ENCODE measurements at places on chromosomes 6 and 20.

GRCh38 chr6:10643201-10643651, 51.2 kb downstream of the C6orf52 start:
- no peak for DNase-seq

- DNase-seq: no peak
Observed at GRCh38 chr6:20644667-20645370, 110.6 kb downstream of the CDKAL1 start.

DNA sequence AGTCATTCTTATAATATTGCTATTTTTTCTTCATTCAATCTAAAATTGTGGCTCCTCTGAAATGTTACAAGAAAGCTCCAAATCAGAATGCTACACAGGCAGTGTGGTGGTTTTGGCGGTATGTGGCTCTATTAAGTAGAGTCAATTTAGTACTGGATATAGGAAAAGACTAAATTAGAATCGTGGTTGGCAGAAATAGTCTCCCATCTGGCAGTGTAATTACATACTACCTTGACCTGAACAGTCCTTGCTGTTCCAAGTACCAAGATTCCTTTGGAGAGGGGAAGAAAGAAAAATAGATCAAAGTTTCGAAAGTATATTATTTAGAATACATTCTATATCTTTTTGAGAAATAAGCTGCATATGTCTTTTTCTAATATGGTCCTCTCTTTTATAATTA, 78.2 kb downstream of the C6orf118 start:
- DNase-seq: no peak

GRCh38 chr6:54860132-54860531, 13.6 kb downstream of the FAM83B start:
- no peak for DNase-seq

DNA sequence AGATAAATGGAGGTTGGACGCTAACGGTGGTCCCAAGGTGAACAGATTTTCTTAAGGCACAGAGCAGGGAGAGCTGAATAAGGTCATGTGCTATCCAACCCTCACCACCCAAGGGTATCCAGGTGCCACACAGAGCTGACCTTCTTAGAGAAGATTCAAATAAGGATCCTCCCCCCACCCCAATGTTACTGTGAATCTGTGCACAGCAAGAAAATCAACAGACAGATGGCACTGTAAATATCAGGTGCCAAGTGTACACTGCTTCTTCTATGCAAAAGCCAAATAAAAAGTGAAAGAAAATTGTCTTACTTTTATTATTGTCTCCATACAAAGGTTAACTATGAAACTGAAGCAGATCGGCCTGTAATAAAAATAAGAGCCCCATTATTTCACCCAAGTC, 96.9 kb downstream of the PAK5 start:
- no peak for DNase-seq

- DNase-seq: no peak
Observed at GRCh38 chr20:39835130-39835842, 853.8 kb downstream of the MAFB start.

- DNase-seq: no peak
Observed at GRCh38 chr6:105078386-105078708, 101.5 kb downstream of the POPDC3 start.

GRCh38 chr20:19415786-19416185, 203.3 kb downstream of the SLC24A3 start:
- DNase-seq: no peak

GRCh38 chr6:1409774-1410465, 20.5 kb downstream of the FOXF2 start:
- no peak for DNase-seq

DNA sequence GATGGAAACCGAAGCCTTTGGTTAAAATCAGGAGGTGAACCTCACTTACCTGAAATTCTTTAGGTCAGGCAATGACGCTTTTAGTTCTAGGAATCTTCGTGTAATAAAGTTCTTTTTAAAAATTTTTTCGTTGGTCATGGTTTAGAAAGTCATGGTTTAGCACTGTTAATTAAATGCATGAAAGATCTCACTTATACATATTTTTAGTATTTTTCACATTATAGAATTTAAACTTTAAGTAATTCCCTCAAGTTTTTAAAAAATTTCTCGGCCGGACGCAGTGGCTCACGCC, 1.1 kb downstream of the DSE start:
- DNase-seq: no peak

DNA sequence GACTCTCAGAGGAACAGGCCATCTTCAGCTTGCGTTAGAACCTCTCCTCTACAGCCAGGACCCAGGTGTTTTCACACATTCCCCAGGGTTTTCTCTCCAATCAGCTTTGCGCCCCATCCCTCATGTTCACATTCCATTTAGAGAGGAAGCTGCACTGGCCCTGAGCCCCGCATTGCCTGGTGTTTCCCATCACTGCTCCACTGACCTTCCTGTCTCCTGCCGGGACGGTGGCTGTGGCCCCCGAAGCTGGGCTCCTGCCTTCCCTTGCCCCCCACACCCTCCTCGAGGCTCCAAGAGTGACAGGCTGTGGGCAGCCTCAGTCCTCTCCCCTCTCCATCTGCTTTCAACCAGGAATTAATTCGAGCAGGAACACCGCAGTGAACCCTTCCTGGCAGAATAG, 357.3 kb downstream of the THBS2 start:
- DNase-seq: no peak

DNA sequence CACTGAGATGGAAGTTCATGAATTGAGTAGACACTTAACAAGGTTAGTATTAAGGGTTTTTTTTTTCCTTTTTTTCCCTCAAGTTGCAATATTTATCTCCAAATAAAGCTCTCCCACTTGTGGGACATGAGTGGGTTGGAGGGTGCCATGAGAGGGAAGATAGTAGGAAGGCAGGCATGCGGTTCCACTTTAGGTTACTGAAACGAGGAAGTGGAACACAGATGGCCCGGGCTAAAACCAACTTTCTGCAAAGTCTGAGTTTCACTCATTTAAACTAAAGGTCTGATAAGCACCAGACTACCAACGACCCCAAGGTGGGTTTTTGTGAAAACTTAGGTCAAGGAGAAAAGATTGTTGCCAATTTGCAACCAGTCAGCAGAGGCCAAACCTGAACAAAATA, 42.2 kb downstream of the TBC1D7 start:
- no peak for DNase-seq

DNA sequence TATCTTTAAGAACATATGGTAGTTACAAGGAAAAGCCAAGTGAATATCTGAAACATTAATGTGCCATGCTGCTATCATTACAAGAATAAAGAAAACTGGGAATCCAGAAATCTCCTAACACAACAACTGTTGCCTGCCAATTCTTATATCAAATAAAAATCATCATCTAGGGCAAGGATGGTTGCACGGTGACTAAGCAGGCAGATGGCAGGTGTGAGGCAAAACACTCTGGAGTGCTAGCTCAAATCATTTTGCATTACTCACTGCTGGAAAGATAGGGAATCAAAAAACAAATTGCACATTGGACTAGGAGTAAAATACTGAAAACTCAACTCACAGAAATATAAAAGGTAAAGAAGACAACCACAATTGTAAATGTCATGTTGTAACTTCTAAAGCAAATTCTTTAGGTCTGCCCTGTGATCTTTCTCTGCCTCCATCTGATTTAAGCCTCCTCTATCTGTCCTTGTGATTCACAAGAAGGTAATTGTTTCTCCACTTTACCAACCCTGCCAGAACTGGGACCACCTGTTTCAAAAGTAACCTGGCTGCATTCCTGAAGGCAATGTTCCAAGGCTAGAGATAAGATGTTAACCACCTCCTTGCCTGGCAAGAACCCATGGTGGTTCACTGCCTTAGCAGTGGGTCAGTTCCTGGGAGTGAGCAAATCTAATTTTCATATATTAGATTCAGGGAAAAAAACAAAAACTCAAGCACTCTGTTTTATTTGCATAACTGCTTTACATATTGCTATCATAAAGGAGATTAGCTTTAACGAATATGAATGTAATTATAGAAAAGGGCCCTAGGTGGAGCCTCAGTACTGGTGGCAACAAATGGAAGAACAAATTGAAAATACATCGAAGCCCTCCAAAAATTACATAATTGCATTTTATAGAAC, 33.1 kb upstream of the LCA5 start:
- DNase-seq: no peak

- DNase-seq: no peak
Observed at GRCh38 chr6:31125162-31125561, 4.9 kb upstream of the CDSN start.

GRCh38 chr6:109297406-109298110, 84.7 kb downstream of the CD164 start:
- no peak for DNase-seq

DNA sequence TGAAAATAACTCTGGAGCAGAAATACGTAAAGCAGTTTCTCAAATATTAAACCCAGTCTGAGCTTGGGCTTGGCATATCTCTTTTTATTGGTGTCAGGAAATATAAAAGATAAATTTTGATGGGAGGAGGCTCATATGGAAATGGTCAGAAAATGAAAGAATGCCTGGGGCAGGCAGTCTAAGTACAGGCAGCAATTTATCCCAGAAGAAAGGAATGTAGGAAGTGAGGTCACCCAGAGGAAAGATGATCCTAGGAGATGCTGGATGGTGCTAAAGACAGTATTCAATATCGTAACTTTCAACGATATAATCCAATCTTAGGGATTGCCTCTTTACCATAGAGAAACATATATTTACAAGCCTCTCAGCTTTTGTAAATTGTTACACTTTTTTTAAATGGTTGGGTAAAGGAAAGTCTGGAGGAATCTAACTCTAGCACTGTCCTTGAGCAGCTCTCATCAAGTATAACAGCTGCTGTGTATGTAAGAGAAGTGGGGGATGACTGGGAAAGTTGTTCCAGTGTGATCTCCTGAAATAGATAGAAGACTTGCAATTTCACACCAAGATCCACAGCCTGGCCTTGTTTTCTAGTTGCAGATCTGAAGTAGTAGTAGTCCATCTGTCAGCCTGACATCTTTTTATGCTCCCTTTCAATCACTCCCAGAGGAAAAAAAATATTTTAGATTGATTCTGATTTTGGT, 256.9 kb upstream of the SASH1 start:
- DNase-seq: no peak

DNA sequence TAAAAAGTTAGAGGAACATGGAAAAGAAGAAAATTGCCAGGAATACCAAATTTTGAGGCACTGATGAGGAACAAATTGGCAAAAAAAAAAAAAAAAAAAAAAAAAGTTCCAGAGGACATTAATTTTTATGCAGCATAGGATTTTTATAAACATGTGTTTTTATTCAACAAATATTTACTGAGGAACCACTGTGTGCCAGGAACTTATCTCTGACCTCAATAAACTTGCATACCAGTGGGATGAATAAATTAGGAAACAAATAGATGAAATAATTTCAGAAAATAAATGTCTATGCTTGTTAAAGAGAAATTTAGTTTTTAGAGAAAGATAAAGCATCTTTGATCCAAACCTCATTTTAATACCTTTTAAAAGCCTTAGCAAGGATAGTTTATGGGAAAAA, 175.1 kb downstream of the PDE10A start:
- no peak for DNase-seq

DNA sequence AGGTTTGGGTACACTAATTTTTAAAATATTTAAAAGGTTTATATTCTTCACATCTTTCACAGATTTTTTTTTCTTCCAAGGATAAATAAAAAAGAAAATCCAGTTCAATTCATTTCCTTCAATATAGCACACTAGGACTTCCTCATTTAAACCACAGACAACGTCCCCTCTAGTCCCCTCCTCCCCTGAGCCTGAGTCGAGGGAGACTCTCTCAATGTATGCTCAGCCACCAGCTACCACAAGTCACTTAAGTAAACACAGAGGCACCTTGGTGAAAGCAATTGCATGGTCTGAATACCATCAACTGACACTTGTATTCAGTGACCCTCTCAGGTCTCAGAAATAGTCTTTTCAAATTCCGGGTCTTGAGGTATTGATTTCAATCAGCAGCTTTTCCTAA, 88.6 kb downstream of the SIM1 start:
- no peak for DNase-seq

- DNase-seq: no peak
Observed at GRCh38 chr6:6599468-6599873, 11.0 kb downstream of the LY86 start.

DNA sequence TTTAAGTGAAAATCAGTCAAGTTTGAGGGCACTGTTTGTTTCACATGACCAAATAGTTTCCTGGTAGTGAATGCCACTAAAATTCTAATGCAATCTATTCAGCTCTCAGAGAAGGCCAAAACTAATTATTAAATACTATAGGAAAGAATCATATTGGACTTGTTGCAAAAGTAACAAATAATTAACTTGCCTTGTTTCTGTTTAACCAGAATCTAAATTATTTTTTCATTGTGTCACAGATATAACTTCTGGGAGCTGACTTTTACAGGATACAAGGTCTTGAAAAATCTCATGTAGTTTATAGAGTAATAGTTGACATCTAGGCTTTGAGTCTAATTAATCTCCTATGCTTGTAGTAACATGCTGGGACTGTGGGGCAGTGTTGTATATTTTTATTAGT, 44.5 kb downstream of the PRSS35 start:
- no peak for DNase-seq

DNA sequence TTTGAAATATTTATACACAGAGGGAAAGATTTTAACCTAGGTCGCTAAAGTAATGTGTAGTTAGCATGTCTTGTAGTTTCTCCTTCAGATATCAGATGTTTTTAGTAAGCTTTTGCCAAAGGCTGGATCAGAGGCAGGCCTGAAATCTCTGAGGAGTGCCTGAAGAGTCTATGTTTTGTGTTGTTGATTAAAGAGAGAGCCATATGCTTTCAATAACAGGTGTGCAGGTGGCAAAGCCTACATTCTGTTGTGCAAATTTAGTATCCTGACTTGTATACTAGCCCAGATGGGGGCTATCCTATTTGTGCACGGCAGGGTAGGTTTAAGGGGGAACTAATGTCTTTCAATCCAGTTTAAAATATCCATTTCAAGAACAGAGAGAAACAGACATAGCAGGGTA, 167.1 kb upstream of the ATXN1 start:
- DNase-seq: no peak

- DNase-seq: no peak
Observed at GRCh38 chr6:112636650-112637262, 289.6 kb downstream of the RFPL4B start.

- no peak for DNase-seq
Observed at GRCh38 chr20:18279242-18279641, 9.1 kb upstream of the ZNF133 start.

DNA sequence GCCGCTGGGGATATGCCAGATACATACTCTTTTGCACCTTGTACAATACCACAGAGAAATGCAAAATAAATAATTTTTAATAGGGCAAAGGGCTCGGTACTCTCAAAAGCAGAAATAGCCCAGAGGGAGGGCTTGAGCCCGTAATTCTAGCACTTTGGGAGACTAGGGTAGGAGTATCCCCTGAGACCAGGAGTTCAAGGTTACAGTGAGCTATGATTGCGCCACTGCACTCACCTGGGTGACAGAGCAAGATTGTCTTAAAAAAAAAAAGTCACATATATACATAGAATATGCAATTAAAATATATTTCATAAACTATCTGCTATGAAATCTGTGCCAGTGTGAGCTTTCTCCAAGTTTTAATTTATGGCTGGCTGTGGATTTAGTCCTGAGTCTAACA, 818 bp upstream of the TRMT11 start:
- DNase-seq: no peak

DNA sequence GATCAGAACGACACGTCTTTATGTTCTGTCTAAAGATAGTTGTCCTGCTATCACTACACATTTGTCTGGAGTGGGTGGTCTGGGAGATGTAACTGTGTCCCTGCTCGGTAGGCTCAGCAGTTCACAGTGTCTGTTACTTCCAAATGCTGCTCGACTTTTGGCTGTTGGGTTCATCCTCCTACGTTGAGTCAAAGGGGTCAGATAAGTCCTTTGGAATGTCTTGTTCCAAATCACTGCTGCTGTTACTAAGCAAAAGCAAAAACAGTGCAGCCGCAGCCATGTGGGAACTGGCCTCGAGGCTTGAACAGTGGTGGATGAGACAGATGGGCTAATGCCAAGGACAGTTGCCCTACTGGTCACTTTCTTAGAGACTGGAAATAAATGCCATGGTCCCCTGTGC, 272.2 kb upstream of the MAP3K7 start:
- DNase-seq: no peak

Measured in 8988T (cell line).